Cardiac fibroblast (primary cell): ENCODE measurements at places on chromosomes 12 and 14.

DNA sequence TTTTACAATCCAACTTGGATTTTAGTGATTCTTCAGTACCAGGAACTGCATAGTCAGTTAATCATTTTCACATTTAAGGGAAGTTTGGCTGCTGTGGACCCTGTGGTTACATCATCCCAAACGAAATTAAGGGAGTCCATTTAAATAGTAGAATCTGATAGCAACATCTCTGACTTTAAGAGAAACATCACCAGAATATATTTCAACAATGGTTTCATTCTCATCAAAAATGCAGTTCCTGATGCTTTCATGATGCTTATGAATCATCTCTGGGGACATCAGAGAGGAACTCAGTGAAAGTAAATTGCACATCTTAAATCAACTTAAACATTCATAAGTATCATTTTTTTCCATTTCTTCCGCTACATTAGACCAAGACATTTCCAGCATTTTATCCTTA lies 1170.7 kb downstream of the FSCB start:
- no peak for DNase-seq

DNA sequence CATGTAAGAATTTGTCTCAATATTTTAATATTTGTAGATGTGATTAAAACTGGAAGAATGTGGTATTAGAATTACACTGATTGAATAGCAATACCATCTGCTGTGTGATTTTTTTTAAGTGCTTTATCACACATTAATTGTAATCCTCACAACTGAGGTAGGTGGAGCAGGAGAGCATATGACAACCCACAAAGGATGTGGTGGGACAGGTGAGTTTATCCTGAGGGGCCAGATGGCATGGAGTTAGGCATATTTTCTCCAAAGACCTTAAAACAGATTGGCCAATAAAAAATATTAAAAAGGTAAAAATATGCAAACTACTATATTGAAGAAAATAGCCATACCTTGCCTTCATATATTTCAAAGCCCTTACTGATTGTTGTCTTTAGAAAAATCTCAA lies 7.8 kb downstream of the LRRC10 start:
- DNase-seq: no peak

DNA sequence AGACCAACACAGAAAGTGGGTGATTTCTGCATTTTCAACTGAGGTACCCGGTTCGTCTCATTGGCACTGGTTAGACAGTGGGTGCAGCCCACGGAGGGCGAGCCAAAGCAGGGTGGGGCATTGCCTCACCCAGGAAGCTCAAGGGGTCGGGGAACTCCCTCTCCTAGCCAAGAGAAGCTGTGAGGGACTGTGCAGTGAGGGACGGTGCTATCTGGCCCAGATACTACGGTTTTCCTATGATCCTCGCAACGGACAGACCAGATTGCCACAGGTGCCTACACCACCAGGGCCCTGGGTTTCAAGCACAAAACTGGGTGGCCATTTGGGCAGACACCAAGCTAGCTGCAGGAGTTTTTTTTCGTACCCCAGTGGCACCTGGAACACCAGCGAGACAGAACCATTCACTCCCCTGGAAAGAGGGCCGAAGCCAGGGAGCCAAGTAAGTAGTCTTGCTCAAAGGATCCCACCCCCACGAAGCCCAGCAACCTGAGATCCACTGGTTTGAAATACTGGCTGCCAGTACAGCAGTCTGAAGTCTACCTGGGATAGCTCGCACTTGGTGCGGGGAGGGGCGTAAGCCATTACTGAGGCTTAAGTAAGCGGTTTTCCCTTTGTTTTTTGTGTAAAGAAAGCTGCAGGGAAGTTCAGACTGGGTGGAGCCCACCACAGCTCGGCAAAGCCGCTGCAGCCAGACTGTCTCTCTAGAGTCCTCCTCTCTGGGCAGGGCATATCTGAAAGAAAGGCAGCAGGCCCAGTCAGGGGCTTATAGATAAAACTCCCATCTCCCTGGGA lies 25.5 kb upstream of the NAA30 start:
- DNase-seq: no peak

DNA sequence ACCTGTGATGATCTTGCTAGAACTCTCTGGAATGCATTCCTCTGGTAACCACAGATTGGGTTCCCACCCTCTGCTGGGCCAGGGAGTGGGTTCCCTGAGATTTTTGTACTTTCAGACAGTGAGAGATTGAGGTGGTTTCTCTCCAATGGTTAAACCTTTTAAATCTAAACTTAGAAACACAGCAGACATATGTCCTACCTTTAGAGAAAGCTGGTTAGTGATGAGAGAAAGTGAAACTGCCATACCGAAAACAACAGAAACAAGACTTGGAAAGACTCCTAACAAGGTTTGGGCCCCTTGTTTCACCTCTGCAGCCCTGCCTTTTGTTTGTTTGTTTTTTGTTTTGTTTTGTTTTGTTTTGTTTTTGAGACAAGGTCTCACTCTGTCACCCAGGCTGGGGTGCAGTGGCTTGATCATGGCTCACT lies 9.7 kb upstream of the SGPP1 start:
- no peak for DNase-seq

DNA sequence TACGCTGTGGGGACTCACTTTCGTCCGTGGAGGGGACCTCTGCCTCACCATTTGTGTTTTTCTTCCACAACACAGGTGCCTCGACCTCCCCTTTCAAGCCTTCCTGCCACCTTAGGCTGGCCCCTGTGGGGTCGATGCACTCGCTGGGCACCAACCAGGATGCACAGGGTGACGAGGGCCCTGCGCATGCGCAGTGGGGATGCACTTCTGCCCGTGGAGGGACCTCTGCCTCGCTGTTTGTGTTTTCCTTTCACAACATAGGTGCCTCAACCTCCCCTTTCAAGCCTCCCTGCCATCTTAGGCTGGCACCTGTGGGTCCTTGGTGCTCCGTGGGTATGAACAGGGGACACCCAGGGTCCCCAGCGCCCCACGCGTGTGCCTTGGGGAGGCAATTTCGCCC lies 356.8 kb downstream of the ALG10 start:
- no peak for DNase-seq

DNA sequence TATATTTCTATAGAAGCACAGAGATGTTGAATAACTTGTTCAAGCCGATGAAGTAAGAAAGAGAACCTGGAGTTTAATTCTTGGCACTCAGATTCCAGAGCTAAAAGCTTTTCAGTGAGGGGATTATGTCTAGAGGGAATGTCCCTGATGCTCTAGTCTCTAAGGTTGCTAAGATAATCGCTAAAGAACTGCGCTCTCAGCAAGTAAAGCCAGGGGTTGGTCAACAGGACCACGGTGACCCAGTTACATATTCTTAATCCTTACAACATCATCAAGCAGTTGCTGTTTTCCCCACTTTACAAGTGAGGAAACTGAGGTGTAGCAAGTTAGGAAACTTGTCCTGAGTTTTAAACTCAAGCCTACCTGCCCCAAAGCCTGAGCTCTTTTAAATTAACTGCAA lies 110.8 kb downstream of the DAD1 start:
- no peak for DNase-seq

DNA sequence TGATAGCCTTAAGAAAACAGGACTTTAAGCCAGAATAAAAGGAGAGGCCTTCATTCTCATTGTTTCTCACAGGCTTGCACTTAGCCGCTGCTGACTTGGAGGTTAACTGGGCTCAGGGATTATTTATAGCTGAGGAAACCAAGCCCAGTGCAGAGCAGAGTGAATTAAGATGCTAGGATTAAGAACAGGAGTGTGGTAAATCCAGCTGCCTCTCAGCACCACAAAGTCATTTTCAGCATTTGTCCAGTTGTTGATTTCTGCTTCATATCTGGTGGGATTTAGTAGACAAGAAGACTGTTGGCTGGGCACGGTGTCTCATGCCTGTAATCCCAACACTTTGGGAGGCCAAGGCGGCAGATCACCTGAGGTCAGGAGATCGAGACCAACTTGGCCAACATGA lies 14.3 kb upstream of the KRT73 start:
- no peak for DNase-seq
